ENCODE measurements at places on chromosomes 1 and 21. TPM values are rescaled to one million over a fixed set of nuclear protein-coding genes. Genes with fewer than 3 reads are reported as not detected.
A peak's percentile ranks its signal among the peaks of the same experiment; 100 is the strongest.

DNA sequence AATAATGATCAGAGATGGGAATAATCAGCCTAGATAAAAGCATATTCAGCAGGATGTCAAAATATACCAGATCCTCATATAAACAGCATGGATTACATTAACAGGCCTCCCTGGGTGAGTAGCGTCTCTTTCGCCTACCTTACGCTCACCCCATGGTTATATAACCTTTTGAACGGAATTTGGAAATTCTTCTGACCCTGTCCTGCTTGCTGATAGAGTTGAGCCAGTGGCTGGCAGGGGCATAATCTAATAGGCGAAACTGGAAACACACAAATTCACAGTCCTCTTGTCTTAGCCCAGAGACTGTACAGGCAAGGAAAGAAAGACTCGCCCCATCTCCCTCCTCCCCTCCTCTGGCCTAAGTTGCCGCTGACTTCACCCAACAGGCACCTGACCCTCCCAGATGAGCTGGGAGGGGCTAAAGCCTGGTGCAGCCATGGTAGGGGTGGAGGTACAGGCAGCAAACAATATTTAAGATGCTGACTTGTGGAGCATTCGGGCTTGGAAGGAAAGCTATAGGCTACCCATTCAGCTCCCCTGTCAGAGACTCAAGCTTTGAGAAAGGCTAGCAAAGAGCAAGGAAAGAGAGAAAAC lies at the start of gene ANGPTL7:
ANGPTL7 (plus strand) TSS at position 498 of the 594 bp plus-strand sequence. CDS start 225 bp downstream, outside the sequence.
- no peak for DNase-seq

- DNase-seq, result peak; percentile 73
Observed at GRCh38 chr21:41369105-41369919, 7.5 kb downstream of the MX2 start.

DNA sequence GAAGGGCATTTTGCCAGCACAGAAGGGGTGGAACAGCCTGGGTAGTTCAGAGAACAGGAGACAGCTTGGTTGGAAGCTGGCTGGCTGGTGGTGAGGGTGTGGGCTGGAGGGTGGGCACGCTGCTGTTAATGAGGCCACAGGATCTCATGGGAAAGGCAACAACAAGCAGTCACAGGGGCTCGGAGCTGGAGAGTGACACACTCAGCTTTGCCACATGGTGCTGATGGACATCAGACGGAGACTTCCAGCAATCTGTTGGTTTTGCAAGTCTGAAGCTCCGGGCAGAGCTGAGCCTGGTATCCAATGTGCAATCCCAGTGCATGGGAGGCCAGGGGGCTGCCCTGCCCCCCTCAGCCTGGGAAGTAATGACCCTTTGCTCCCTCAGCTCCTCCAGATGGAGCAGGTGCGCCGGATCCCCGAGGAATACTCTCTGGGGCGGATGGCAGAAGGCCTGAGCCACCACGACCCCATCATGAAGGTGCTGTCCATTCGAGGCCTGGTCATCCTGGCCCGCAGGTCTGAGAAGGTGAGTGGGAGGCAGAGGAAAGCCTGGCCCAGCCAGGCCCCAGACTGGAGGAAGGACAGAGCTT lies 15.6 kb upstream of the TTC4 start:
- no peak for DNase-seq

DNA sequence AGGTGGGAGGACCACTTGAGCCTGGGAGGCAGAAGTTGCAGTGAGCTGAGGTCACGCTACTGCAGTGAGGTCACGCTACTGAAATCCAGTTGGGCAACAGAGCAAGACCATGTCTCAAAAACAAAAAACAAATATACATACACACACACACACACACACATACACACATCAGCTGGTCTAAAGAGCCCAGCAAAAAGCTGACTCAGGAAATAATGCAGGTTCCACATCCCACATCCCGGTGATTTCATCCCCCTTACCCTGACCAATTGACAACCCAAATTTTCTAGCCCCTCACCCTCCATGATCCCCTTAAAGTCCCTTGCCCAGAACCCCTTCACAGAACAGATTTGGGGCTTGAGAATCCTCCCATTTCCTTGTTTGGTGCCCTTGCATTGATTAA lies 11.9 kb upstream of the CFHR4 start:
- DNase-seq, result no peak

DNA sequence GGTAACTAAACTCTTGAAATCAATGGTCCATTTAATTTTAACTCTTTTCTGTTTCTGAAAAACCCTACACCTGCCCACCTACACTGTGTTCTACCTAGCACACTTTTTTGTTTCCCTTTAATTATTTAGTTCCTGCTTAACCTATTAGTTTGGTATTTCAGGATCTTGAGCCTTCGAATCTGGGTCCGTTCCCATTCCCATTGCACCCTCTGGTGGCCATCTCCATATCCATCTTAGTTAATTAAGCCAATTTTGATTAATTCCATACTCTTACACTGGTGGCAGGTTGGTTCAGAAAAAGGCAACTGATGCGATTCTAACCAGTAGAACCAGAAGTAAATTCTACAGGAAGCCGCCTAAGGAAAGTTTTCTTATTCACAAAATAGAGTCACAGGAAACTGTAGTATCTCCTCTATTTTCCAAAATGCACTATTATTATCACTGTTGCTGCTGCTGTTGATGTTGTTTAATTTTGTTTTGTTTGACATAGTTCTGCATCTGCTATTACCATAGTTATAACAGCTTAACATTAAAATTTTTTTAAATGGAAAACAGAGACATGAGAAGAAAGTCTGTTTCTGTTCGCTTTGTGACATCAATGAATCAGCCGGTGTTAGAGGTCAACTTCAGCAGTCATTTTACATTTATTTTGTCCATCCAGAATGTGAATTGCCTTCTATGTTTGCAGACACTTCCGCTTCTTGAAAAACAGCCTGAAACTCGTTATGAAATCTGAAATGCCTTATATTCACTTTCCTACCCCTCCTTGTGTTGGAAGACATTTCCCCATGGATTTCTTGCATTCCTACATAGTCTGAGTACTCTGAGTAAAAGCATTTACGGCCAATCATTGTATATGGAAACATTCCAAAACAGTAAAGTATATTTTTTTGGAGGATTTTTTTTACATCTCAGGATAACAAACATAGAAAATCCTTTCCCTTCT lies 115.5 kb upstream of the NCAM2 start:
- DNase-seq, result peak; percentile 60

- DNase-seq, result no peak
Observed at GRCh38 chr1:44616284-44616990, 57.8 kb downstream of the TMEM53 start.

DNA sequence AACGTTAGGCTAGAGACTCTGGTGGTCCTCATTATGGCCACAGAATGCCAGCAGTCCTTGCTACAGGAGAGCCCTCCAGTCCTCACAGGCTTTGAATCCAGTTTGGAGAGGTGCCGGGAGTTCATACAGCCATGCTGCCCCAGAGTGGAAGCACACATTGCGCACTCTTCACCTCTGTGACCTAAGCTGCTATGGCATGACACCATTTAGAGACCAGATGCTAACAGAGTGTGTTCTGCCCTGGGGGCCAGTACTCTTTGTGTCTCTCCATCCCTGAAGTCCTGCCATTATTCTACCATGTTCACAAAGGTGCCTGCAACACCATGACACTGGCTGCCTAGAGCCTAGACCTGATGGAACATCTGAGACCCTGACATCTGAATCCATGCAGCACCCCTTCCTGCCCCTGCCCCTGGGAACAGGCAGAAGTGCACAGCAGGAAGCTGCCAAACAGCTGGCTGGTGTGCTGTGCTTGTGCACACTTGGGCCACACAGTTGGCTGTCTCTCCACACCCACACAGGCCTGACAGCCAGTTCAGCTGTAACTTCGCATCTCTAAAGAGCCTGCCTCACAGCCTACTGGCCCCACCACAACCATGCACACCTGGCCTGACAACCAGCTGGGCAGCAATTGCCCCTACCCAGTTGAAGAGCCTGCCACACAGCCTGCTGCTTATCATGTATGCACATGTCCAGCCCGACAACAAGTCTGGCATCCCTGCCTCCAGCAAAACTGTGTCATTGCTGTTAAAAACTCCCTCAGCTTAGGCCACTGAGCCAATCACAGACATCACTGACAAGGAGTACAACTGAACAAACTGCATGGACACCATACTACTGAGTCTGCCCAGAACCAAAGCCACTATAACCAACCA lies 49.1 kb downstream of the MCOLN2 start:
- DNase-seq, result no peak

DNA sequence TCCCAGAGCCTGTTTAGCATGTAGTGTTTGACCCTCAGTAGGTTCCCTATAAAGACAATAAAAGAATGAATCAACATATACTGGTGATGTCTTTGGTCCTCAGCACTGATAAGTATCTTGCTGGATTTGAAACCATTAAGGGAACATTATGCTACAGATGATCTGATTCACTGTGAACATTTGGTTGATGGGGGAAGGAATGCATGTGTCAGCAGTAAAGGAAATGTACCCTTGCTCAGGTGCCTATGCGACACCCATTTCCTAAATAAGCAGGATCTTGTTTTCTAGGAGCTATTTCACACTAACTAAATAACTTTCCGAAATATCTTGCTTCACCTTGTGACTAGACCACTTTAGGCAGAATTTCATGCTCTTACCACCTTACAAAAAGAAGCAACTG lies 13.0 kb downstream of the TEX38 start:
- no peak for DNase-seq

DNA sequence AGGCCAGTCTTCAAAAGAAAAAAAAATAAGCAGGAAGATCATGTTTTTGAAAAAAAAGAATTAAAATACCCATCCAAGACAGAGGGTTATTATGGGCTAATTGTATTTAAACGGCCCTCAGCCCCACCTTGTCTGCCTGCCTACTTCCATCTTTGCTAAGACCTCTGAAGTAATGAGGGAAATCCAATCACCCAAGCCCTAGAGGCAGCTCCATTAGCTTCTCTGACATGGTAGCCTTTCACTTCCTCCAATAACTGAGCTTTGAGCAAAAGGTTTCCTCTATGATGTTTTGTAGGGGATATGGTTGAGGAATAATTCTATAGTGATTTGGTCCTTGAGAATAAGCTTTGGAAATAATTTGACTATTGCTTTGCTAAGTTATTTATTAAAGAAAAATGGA lies 178.2 kb upstream of the SGIP1 start:
- DNase-seq, result no peak

DNA sequence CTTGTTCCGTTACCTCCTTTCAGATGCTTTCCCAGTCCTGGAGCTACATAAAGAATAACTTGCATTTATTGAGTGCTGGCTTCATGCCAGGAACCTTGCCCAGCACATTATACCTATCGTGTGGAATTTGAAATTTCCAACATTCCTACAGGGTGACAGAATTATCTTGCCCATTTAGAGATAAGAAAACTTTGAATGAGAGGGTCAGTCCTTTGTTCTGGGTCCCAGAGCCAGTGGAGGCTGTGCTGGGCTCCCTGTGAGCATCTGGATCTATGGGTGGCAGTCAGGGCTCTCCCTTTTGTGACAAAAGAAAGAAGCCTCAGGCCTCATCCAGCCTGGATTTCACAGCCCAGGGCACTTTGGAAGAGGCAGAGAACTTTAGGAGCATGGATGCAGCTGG lies 3.2 kb downstream of the GSTM4 start:
- DNase-seq, result no peak

GRCh38 chr1:183070923-183071618 lies 47.9 kb downstream of the LAMC1 start:
- no peak for DNase-seq

- DNase-seq, result no peak
Observed at GRCh38 chr1:246691622-246692495, 32.4 kb upstream of the SCCPDH start.

DNA sequence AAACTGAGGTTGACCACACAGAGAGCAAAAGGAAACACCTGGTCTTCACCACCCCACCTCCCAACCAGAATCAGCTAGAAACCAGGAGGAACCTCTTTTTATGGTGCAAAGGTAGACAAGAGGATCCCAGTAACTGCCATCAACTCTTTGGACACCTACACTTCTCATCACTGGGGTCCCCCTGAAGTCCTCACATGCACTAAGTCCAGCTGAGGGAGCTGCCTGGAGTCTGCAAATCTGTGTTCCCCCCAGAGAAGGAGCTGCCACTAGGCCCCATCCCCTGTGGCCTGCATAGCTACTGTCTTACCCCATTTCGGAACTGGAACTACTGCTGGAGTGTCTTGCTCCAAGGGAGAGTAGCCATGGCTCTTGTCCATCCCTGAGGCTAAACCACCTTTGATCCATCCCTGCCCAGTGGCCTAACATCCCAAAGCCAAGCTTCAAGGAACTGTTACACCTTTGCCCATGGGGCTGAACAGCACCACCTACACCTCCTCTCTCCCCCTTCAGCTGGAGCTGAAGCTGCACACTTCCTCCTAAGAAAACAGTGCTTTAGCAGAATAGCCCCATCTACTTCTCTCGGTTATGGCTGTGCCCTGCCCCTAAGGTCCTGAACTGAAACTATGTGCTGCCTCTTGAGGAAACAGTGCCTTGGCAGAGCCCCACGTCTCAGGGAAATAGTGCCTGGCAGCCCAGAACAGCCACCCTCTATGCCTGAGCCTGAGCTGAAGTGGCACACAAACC lies 85.4 kb upstream of the CD53 start:
- DNase-seq, result no peak

DNA sequence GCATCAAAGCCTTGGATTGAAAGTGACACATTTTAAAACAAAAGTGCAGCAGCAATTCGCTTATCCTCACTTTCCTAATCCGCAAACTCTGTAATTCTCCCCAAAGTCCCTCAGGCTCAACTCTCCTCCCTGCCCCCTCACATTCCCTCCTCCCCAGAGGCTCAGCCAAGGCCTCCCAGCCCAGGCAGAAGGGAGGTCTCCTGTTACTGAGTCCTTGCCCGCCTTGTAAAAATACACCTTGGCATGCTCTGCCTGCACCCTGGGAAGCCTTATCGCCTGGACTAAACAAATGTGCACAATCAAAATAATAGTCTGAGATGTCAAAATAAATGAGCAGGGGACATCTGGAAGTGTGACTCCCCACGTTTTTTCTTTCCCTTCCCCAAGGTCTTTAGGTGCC lies 109.7 kb downstream of the PLXNA2 start:
- no peak for DNase-seq

GRCh38 chr1:208527156-208527555 lies 283.0 kb upstream of the PLXNA2 start:
- DNase-seq, result no peak

DNA sequence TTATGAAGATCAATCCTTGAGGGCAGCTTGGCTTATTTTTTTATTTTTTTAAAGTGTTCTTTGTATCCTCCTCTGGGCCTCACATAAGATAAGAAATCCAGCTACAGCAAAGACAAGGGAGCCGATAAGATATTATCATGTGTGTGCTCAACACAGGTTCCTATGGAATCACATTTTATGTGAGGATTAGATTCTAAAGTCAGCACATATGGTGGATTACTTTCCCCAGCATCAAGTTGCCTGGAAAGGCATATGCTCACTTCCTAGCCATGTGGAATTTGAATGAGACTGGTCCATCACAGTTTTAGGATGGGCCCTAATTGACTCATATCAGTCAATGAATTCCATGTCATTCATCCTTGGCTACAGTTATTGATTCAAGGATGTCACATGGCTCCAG lies 456.9 kb upstream of the LRRC7 start:
- no peak for DNase-seq

EVI5 gene
- total RNA-seq, result 77.7 TPM

DR1 gene
- total RNA-seq, result 38.7 TPM

FBLIM1 gene
- 29.0 TPM for total RNA-seq

ANKRD34A gene
- 1.2 TPM for total RNA-seq

BATF3 gene
- total RNA-seq, result 6.5 TPM

UBXN10 gene
- 0.13 TPM for total RNA-seq

NPHP4 gene
- 18.0 TPM for total RNA-seq

CELSR2 gene
- 24.0 TPM for total RNA-seq

ITGB2 gene
- total RNA-seq, result 56.7 TPM
